ENCODE measurements at places on chromosomes 4 and X.

- no peak for DNase-seq
These were observed 342.5 kb upstream of the NOCT start for GRCh38 chr4:138673053-138673452.

- no peak for DNase-seq
These were observed 15.3 kb upstream of the PDGFRA start for GRCh38 chr4:54213761-54214160.

GRCh38 chr4:123398066-123398852 lies 1.7 kb downstream of the SPRY1 start:
- peak; percentile 78 for DNase-seq

DNA sequence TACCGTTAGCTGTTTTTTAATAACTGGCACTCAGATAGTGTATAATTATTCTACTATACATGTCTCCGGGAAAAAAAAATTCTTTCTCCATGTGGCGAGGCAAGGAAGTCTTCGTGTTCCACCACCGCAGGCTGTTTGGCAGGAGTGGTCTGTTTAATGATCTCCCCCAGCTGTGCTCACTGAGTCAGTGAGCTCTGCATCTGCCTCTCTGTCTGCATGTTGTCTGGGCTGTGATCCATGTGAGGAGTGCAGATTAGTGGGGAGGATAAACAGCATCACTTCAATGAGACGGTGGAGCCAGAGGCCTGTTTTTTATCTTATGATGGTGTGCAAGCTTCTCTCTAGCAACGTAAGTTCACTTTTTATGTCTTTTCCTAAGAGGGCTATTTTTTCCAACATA lies 69.8 kb downstream of the RPS3A start:
- DNase-seq, result peak; percentile 95

- no peak for DNase-seq
These were observed 65.4 kb downstream of the NKX6-1 start for GRCh38 chr4:84433633-84434222.

DNA sequence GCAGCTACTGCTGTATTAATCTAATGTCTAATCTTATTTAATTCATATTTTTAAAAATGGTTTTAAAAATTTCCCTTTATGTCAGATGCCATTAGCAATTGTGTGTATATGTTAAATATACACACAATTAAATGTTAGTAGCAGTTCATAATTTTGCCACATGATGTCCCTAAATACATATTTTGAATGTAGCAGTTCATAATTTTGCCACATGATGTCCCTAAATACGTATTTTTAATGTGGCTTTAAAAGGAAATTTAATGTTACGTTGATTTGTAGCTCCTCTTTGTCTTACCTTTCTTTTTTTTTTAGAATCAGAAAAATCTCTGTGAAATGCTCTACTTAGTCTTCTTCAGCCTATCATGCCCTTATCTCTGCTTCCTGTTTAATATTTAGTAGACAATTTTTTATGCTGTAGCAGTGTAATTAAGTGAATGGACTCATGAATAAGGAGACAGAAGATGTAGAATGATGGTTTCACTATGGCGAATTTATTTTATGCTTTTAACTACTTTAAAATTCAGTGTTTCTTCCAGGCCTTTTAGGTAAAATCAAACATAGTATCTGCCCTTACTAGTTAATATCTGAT lies 26.1 kb downstream of the RBM46 start:
- peak; percentile 48 for DNase-seq

- no peak for DNase-seq
These were observed 35.4 kb downstream of the GK start for GRCh38 chrX:30688641-30689040.

GRCh38 chr4:3780347-3781171 lies 14.4 kb downstream of the ADRA2C start:
- DNase-seq, result no peak

- DNase-seq, result no peak
These were observed 21.3 kb upstream of the FTHL17 start for GRCh38 chrX:31092970-31093638.

DNA sequence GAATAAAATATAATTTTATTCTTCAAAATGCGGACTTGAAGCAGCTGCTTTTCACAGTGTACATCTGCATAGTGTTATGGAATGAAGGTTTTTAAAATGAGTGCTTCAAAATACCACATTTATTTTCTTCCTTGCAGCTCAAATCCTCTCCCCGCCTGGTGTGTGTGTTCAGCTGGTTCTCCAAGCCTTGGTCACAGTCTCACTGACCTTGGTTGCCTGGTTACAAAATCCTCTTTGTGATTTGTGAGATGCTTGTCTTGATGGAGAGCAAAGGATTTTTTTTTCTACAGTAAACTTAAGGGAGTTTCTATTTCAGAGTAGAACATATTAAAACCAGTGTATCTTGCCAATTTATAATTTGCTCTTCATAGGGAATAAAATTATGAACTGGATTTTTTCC lies 139.2 kb downstream of the PCDH18 start:
- peak; percentile 82 for DNase-seq

DNA sequence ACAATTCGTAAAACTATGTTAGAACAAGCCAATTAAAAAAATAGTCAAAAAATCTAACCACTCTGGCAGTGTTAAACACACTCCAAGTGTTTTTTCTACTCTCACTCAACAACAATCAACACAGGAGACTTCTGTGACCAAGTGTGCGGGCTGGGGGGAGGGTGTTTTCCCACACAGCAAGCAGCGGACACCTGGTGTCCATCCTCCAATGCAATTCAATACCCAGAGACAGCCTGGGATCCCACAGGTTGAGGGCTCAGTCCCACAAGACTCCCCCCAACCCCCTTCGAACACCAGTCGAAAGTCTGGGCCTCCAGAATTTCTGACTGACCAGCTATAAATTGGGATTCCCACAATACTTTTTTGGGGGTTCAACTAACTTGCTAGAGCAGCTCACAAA lies 8.3 kb upstream of the PIM2 start:
- DNase-seq, result no peak

DNA sequence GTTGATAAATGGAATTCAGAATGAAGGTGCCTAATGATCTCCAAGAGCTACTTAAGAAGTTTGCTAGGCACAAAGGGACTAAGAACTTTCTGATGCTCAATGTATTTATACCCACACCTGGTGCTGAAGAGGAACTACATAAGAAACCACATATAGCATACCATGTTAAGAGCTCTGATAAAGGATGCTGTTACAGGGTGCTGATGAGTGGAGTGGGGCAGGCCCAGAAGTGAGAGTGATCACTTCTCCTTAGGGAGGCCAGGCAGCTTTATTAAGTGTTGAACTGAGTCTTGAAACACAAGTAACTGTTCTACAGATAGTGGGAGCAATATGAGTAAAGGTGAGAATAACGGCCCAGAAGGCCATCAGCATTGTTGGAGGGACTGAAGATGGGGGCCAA lies 68.3 kb upstream of the CHRDL1 start:
- DNase-seq, result no peak

DNA sequence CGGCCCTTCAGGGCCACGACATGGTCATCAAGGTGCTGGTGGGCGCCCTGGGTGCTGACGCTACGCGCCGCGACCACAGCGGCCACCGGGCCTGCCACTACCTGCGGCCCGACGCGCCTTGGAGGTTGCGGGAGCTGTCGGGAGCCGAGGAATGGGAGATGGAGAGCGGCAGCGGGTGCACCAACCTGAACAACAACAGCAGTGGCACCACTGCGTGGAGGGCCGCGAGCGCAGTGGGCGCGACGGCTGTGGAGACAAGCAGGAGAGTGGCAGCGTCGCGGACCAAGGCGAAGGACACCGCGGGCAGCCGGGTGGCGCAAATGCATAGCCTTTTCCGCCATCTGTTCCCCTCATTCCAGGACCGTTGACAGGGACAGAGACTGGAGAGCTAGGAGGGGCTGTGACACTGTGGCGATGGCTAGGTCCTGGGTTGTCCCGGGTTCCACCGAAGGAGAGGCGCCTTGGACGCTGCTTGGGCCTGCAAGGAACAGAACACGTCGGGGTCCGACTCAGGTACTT lies 919 bp downstream of the SOWAHD start:
- DNase-seq, result no peak

DNA sequence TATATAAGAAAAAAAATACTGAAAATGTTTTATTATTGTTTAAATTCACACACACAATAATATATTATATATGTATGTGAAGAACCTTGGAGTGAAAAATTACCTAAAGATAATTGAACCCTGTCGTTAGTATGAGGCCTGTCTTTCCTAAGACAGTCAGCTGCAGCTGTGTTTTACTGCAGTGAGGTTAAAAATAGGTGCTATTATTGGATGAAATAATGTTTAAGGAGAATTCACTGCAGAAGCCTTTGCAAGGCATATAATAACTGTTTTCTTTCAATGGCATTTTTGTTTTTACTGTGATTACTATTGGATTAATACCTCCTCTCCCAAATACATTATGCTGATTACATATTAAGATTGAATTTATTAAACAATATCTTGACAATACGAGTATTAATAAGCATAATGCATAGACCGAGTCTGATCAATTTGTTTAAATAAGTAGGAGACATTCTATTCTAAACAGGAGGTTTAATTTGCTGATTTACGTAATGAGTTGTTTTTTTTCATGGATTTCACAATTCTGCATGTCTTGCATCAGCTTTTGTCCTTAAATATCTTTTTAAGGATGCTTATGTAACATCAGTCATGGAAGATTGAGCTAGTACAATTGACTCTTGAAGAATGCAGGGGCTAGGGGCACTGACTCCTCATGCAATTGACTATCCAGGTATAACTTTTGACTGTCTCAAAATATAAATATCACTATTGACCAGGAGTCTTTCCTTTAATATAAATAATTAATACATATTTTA lies 1181.1 kb upstream of the PCDH7 start:
- DNase-seq, result no peak

DNA sequence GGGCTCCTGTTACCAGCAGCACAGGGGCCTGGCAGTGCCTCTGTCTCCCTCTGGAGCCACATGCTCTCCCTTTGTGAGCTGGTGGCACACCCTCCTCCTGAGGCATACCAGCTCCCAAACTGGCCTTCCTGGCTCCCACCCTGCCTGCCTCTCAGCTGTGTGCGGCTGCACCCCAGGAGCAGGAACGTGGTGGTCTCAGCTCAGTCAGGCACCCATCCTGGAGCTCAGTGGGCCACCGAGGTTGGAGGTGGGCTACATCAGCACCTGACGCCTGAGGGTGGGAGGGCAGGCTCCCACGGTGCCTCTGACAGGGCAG lies 85.9 kb upstream of the NKX1-1 start:
- no peak for DNase-seq

DNA sequence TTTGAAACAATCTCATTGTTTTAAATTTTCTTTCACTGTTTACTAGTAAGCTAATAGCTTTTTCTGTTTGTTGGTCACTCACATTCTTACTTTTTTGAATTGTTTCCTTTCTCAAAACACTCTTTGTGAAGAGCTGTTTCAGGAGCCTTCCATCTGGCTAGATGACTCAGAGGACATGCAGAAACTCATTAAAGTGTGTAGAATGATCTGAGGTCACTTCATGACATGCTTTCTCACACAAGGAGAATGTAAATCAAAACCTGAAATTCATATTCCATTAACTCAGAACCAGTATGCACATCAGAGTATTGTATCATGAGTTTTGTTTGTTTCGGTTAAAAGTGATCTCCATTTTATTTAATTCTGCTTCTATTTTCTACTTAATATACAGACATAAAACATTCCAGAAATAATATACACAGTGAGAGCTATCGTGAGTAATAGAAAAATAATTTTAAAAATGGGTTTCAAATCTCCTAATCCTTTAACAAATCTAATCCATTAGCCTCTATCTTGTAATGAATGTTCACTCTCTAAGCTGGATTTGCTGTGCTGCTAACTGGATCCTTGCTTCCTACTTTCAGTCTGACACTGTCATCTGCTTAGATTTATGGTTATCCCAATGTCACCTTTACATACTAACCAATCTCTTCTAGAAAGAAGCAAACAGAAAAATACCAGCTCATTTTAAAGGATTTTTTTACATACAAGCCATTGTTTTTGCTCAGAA lies 449.6 kb downstream of the FSTL5 start:
- DNase-seq, result peak; percentile 28

DNA sequence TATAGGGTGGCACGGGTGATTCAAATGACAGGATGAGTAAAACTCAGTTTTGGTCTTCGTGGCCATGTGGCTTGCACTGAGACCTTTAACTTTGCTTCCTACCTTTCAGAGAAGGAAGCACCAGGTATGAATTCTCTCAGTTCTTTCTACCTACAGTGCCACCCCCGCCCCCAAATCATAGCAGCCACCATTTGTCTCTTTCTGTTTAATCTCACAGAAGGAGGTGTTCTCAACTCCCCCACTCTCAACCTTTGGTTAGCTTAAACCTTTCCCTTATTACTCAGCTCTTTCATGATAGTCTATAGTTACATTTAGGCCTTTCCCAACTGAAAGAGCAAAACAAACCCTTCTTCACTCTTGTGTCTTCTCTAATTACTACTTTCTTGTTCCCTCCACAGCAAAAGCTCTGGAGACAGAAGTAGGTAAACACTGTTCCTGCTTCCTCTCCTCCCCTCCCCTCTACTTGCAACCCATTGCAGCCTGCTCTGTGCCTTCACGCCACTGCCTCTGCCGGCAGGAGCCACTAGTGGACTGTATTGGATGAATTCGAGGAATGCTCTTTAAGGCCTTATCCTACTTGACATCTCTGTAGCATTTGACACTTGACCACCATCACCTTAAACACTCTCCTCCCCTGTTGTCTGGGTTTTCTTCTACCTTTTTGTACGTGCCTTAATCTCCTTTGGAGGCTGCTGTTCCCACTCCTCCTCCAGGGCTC lies 123.7 kb downstream of the AFF1 start:
- no peak for DNase-seq

DNA sequence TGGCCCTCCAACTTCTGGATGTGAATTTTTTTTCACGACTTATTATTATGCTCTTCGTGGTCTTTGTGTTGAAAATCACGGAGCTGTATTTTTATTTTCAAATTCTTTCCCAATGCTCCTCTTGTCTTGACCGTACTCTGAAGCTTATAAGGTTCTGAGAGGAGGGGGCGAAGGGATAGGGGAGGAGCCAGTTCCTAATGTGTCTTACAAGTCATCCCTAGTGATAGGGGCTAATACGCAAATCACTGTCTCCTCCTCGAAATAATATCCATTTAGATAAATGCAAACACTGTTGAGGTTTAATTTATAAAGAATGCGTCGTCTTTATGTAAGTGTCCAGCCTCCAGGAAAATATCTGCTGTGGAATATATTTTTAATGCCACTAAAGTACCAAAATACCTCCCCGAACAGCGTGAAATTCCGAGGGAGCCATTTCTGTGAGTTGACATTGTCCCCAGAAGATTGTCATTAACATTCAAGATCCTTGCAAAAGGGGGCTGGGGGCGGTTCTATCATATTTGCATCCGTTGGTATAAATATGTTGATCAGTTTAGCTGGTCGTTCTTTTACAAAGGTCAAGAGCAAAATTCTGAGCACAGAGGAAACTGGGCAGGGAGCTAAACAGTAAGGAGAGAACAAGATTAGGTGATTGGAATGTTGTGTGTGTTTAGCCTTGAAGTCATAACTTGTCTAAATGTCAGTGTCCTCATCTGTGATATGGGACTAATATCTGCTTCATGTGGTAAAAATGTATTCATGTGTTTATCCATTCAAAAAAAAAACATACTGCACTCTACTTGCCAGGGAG lies 3.7 kb upstream of the FAT1 start:
- peak; percentile 7 for DNase-seq

DNA sequence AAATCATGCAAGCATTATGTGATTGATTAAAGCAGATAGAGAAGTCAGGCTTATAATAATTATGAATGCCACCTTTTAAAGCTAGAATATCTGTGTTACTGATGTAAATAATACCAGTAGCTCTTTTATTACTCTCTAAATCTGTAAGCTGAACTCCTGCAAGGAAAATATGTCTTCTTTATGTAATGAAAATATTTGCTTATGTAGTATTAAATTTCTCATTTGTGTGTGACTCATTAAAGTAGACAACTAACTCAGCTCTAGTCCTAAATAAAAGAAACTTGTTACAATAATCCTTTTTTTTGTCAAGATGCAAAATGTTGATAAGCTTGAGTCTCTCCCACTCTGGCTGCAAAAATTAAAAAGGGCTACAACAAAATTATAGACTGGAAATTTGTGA lies 137.7 kb upstream of the FAT1 start:
- no peak for DNase-seq

Measured in myocyte (in vitro differentiated cells).